ENCODE measurements at places on chromosomes 12 and 14.

- DNase-seq, result no peak
Observed at GRCh38 chr12:104536841-104537240, 80.1 kb downstream of the CHST11 start.

DNA sequence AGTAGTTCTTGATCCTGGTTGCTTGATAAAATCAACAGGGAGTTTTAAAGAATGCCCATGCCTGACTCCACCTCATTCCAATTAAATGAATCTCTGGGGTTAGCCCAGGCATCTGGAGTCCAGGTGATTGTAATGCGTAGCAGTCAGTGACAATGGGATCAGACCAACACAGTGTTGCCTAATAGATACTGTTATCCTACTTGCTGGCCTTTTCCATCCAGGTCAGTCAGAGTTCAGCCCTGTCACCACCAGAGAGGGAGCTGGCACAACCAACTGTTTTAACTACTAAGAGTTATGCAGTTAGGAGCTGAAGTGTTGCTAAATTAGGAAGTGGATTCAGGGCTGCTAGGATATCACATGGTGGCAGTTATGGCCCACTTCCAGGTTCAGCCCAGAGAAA lies 107.1 kb downstream of the GPR135 start:
- DNase-seq, result no peak

DNA sequence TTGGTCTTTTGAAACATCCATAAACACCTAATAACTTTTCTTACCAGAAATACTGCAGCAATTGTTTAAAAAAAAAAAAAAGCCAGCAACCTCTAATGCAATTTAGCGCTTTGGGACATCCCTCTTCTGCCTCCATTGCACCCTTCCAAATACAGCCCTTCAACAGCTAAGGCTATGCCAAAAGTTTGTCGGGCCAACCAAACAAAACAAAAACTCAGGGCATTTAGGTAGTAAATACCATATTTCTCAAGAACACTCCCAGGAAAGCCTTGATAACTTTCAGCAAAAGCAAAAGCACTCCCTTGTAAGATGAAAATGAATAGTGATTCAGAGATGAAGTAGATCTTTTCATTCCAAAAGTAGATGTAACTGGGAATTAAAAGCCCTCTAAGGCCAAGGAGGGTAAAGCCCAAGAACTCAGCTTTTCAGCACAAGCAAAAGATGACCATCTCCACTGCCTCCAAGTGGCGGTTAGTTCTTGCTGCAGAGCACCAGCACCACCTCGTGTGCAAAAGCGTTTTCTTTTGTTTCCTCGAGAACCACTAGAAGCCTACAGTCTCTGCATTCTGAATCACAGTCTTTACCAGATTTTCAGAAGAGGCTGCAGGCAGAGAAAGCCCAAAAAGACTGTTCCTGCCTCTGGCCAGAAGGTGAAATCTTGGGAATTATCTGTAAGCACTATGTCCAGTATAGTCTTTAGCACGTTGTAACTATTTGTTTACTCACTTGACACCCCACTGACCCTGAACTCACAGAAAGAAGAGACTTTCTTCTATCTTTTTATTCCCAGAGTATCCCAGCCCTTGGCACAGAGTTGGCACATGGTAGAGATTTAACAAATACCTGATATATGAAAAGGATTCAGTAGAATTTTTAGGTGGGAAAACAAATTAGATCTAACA lies 53.1 kb downstream of the SIX6 start:
- peak; percentile 14 for DNase-seq

GRCh38 chr14:87643005-87643404 lies 350.0 kb downstream of the GALC start:
- no peak for DNase-seq

GRCh38 chr12:124110372-124110883 lies 137.4 kb downstream of the ZNF664 start:
- DNase-seq, result no peak

GRCh38 chr12:1820191-1820895 lies at the start of gene LRTM2:
LRTM2 (plus strand) TSS chr12:1820565; CDS start chr12:1828149, 7,584 bp downstream.
- DNase-seq, result no peak

DNA sequence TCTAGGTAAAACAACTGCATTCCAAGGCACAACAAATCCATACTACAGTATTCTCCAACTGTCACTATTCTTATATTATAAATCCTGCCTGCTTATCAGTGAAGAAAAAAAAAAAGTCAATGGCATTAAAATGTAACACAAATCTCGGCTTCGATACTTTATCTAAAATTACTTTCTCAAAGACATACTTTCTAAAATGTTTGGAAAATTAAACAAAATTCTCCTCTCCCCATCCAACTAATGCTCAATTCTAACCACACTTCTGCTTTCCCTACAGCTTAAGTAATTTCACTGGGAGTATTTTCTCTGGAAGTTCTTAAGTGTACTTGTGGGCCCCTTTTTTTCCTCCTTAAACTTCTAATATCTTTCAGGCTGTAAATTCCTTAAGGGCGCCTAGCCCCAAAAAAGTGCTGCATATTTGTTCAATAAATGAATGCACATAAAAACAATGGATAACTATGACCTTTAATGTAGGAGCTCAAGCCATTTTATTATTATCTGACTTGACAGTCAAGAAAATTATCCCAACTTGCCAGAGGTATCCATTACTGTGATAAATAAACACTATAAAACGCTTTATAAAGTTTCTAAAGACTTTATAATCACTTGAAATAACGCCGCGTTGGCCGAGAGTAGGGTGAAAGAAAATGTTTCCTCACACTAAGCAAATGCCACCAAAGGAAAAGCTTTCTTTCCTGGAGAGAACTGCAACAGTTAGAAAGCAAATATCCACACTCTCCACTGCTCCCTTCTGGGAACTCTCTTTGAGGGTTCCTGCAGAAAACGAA lies 977 bp downstream of the HEATR5A start:
- no peak for DNase-seq

- no peak for DNase-seq
Observed at GRCh38 chr14:30638926-30639325, 16.8 kb downstream of the SCFD1 start.

DNA sequence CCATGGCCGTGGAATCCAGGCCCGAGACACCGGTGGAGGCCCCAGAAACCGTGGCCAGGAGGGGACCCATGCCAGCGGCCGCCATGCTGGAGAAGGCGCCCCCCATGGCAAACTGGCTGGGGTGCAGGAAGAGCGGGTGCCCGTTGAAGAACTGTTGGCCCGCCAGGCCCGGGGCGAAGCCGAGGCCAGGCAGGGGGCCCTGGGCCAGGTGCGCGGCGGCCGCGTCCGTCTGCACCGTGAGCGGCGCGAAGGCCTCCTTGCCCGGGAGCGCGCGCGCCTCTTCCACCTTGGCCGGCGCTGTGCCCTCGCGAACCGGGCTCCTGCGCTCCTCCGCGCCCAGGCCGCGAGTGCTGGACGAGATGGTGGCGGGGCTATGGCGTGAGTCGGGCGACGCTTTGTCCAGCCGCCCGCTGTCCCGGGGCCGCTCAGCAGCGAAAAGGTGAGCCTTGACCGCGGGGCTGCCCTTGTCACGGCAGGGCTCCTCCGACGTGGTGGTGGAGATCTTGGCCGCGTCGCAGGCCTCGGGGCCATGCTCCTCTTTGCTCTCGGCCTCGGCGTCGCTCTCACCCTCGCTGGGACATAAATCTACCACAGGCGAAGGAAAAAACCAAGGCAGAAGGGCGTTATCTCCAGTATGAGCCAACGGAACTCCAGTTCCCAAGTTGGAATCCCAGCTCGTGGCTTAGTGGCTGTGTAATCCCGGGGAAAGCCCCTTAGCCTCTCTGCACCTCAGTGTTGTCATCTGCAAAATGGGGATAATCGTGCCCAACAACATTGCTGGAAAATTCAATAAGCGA lies 9.5 kb downstream of the TBX3 start:
- DNase-seq, result no peak

DNA sequence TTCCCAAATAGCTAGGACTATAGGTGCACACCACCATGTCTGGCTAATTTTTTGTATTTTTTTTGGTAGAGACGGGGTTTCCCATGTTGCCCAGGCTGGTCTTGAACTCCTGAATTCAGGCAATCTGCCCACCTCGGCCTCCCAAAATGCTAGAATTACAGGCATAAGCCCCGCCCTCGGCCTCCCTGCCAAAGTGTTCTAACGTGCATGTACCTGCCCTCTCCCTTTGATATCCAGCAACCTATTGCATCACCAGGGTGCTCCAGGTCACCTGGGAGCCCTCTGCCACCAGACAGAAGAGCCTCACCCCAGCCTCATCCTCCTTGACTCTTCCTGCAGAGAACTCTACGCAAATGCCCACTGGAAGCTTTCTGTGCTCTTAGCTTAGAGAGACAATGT lies 2.2 kb upstream of the EML1 start:
- DNase-seq, result no peak

DNA sequence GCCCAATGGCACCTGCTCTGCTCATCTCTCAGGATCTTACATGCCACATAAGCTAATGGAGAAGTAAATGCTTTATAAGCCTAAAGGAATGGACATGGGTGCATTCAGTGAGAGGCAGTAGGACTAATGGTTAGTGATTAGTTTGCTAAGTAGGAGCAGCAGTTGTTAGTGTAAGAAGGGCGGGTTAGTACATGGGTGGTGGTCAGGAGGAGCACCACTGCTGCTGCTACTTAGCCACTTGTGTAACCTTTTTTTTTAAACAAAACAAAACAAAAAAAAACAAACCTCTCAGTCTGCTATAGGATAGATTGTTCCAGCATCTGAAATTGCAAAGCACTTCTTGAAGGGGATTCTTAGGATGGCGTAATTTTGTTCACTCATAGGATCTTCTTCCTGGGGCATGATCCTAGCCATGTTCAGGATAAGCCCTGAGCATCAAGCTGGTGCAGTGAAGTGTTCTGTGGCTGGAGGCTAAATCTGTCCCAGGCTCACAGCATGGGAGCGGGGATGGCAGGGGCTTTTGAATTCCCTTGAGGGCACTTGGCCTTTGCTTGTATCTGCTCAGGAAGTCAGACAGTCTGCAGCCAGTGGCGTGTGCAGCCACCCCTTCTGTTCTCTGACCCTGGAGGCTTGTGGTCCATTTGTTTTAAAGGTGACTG lies 63.6 kb downstream of the CHST11 start:
- DNase-seq, result no peak

DNA sequence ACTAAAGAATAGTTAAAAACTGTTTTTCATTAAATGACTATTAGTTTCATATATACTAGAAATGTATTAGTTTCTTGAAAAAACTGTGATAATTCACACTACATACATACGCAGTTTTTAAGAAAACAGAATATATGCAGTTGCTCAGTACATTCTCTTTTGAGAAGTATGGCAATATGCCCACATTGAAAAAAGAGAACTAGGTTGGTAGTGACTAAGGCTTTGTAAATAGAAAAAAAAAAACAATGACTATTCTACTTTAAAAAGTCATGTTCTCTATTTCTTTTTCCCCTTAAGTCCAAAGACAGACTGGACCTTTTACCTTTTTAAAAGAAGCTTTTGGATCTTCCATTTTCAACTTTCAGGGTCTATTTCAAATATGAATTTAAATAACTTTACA lies 25.0 kb downstream of the SNX6 start:
- DNase-seq, result no peak

- no peak for DNase-seq
Observed at GRCh38 chr14:105348169-105348944, 33.8 kb downstream of the PACS2 start.

- no peak for DNase-seq
Observed at GRCh38 chr12:113002676-113003075, 24.4 kb downstream of the OAS2 start.

GRCh38 chr12:26121323-26122060 lies 3.3 kb downstream of the BHLHE41 start:
- DNase-seq, result no peak

DNA sequence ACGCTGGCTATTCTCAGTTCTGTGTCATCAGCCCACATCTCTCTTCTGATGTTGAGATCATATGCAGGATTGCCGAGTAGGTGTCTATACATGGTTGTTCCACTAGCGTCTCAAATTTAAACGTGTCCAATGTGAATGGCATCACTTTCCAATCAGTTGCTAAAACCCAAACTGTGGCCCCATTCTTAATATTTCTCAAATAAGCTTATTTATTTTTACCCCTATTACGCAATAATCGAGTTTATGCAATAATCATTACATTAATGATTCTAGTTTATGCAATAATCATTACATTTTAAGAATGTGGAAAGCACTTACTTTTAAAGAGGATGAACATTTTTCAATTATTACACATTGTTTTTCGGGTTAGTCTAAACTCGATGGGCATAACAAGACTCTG lies 47.8 kb downstream of the ACSS3 start:
- no peak for DNase-seq

- DNase-seq, result no peak
Observed at GRCh38 chr12:32151552-32151951, 44.9 kb downstream of the BICD1 start.

GRCh38 chr12:92134638-92135274 lies 10.9 kb downstream of the BTG1 start:
- DNase-seq, result no peak

GRCh38 chr14:75752907-75753594 lies 92.0 kb downstream of the TTLL5 start:
- no peak for DNase-seq

- no peak for DNase-seq
Observed at GRCh38 chr12:84136862-84137367, 775.7 kb downstream of the SLC6A15 start.

All from stimulated activated CD4-positive, alpha-beta T cell treated with anti-CD3 and anti-CD28 coated beads, Interleukin-2, amount 100 ng/mL, for 24 hours (primary cell).